ENCODE measurements at places on chromosomes 16 and 17.

DNA sequence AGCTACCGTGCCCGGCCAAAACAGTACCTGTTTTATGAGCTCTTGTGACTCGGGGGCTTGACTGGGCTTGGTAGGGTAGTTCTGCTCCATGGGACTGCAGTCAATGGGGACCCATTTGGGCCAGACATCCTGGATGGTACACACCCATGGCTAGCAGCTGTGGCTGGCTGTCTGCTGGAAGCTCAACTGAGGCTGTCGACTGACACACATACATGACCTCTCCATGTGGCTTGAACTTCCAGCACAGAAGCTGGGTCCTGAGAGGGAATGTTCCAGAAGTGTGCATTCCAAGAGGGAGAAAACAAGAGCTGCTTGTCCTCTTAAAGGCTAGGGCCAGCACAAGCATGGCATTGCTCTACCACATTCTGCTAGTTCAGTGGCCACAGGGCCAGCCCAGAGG is 14.9 kb upstream of the NKD1 start:
- no peak for DNase-seq

DNA sequence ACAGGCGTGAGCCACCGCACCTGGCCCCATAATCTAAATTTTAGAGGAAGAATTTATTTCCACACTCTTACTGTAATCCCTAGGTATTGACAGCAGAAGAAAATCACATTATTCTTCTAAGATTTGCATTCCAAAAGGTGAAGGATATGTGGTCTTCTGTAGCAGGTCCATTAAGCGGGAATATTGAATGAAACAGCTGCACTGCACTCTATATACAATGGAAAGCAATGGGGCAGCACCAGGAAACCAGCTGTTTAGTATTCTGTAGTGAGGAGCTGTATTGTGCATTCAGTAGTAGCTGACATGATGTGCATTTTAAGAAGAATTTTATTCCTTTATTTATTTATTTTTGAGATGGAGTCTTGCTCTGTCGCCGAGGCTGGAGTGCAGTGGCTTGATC is 49.6 kb downstream of the PSMD12 start:
- no peak for DNase-seq

- DNase-seq: peak; percentile 94
These were observed 43.2 kb downstream of the C16orf82 start for GRCh38 chr16:27109666-27110523.

GRCh38 chr16:19236561-19237209 is 48.8 kb upstream of the CLEC19A start:
- DNase-seq: peak; percentile 10

DNA sequence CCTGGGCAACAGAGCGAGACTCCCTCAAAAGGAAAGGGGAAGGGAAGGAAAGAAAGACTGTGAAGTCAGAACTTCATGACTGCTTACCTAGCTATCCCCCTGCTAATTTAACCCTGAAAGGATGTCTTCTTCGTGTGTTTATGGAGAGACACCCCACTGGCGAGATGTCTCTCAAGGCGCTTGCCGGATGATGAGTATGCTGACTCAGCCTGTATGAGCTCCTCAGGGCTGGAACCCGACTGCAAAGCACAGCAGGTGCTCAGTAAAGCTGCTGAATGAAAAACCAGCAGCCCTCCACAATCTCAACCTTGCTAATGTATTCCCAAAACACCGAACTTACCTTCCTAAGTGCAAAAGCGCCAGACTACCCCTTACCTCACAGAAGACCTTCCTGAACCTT is 2.3 kb downstream of the ANKFY1 start:
- DNase-seq: no peak

DNA sequence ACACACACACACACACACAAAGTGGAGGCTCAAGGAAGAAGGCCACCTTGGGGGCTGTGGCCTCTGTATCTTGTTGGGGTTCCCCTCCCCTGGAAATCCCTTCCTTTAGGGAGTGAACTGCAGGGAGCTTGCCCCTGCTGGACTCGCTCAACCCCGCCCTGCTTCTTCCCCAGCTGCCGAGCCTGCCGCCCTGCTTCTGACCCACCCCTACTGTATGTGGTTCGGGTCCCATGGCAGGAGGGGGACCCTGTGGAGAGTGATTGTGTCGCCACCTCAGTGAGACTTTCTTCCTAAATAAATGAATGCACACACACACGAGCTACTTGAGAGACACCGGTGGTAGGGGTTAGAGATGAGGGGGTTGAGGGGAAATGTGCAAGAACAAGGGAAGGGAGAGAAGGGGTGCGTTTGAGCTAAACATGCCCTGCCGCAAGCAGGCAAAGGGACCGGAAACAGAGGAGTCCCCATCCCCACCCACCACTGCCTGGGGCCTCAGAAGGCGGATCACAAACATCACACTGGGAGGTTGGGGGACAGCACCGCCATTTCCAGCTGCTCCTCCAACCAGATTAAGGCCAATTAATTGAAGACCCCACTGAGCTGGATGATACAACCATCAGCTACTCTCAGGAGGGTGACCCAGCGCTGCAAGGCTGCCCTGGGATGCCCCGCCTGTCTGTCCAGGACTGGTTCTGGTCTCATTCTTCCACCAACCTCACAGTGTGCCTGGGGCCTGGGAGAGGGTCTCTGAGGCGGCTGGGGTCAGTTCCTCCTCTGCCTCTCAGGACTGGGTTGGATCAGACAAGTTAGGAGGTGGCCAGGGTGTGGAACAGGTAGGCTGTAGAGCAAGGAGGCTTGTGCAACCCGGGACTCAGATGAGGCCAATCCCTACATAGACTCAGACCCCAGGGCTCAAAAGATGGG is 98.9 kb downstream of the SDK2 start:
- no peak for DNase-seq

GRCh38 chr16:77307426-77308162 is 108.4 kb downstream of the SYCE1L start:
- no peak for DNase-seq

DNA sequence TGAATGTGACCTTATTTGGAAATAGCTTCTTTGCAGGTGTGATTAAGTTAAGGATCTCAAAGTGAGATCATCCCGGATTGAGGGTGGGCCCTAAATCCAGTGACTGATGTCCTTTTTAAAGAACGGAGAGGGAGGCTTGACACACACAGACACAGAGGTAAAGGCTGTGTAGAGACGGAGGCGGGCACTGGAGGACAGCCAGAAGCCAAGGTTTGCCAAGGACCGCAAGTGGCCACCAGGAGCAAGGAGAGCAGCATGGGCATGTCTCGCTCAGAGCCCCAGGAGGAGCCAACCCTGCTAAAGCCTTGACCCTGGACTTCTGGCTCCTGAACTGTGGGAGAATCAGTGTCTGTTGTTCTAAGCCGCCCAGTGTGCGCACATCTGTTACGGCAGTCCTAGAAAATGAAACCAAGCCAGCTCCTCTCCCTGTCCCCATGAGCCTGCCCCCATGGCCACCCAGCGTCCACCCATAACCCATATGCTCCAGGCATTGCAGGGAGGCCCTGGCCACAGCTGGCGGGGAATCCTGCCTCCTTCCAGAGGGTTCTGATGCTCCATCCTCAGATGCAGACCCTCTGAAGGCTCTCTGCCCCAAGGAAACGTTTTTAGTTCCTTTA is 15.2 kb downstream of the CNGB1 start:
- DNase-seq: no peak

- peak; percentile 66 for DNase-seq
These were observed 1.8 kb downstream of the LCAT start for GRCh38 chr16:67942200-67942509.

- peak; percentile 82 for DNase-seq
These were observed 527 bp downstream of the TRAF4 start for GRCh38 chr17:28744104-28744971.

- DNase-seq: peak; percentile 64
These were observed 61.4 kb upstream of the TBX2 start for GRCh38 chr17:61338000-61338798.

GRCh38 chr17:394718-395095 is 42.1 kb upstream of the RPH3AL start:
- no peak for DNase-seq

DNA sequence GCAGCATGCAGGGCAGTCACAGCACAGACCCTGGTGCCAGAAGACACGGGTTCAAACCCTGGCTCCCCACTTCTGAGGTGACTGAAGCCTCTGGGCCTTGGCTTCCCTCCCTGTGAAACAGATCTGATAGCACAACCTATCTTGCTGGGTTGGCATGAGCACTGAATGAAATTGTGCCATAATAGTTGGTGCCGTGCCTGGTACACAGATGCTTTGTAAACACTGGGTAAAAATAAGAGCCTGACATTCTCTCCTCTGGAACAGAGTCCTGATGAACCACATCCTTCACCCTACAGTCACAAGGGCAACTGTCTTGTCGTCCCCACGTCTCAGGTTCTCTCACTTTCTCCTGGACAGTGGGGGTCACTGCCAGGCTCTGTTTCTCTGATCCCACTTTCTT is 35.7 kb downstream of the NOS2 start:
- DNase-seq: no peak

DNA sequence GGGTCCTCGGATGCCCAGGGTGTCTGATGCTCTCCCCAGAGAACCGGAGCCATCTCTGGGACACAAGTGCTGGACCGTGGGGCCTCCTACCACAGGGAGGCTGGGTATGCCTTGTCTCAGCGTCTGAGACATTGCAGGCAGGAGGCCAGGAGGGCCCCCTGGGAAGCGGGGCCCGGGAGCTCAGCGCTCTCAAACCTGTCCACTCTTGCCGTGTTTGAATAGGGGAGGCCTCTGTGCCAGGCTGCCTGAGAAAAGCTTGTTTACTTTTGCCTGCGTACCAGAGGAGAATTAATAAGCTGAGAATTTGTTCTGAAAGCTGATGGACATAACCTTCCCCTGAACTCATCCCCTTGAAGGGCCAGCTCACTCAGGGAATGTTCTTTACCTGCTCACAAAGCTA is 163.8 kb downstream of the NTN1 start:
- DNase-seq: no peak

GRCh38 chr17:82798752-82799151 is 41.1 kb downstream of the ZNF750 start:
- DNase-seq: no peak

- no peak for DNase-seq
These were observed 63.9 kb downstream of the GTF3C1 start for GRCh38 chr16:27485811-27486210.

- DNase-seq: peak; percentile 46
These were observed 1.1 kb upstream of the MLLT6 start for GRCh38 chr17:38703742-38704605.

DNA sequence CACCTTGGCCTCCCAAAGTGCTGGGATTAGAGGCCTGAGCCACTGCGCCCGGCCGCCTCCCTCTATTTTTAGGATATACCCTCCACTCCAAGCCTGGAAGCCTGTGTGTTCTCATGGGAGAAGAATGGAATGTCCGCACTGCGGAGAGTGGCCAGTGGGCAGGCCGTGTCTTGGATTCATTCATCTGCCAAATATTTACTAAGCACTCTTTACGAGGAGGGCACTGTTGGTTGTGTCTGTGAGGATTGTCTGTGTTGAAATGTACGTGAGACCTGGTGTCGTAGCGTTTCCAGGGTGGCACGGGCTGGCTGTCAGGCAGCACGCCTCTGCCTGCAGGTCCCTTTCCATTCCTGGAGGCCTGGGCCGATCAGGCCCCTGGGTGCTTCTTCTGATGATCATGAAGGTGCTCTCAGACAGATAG is 19.2 kb downstream of the PGS1 start:
- DNase-seq: peak; percentile 62

GRCh38 chr17:3900646-3901045 is 7.8 kb upstream of the CAMKK1 start:
- DNase-seq: no peak

DNA sequence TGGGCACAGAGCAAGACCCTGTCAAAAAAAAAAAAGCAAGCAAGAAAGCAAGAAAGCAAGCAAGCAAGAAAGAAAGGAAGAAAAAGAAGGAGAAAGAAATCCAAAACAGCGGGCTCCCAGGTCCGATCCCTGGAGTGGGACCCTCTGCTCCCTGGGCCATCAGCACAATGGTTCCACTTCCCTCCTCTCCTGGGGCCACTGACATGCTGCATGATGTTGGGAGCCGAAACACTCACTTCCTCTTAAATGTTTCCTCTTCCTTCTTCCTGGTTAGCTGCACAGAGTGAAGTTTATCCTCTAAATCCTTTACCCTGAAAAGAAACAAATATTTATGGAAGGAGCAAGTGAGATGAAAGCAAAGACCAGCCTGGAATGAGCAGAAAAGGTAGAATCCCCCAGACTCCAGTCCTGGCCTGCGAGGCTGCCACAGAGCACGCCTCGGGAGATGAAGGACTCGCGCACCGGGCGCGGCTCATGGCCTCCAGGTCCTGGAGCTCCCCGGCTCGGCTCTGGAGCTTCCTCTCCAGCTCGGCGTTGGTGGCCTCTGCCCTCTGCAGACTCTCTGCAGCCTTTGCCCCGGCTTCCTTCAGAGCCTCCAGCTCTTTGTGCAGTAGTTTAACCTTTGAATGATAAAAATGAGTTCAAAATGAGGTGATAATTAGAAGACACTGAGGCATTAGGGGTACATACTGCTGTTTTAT is 19.0 kb downstream of the CCDC57 start:
- DNase-seq: no peak

DNA sequence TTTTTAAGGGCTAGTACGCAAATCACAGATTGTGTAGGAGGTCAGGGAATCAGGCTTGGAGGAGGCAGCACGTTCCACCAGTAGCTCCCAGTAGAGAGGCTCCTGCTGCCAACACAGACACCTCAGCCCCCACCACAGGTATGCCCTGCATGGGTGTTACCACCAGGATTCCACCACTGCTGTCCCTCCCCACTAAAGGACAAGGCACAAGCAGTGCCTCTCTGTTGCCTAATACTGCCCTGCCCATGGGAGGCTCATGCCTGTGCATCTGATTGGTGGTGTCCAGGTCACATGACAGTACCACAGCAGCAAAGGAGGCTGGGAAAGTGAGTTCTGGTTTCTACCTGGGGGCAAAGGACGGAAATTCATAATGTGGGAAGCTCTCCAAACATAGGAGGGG is 33.6 kb upstream of the CACNG4 start:
- DNase-seq: no peak

DNA sequence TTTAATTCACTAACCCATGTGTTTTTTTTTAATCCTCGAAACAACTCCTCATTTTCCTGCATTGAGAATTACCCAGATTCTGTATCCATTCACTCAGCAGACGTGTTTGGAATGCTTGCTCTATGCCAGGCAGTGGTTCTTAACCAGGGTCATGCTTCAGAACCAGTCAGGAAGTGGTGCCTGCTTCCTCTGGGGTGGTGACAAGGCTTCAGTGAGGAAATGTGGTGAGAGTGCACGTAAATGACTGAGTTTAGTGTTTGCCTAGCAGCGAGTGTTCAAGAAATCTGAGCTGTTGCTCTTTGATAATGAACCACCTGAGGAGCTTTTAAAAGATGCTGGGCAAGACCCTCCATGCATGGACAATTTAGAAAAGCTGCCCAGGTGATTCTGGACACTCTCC is 9.9 kb downstream of the ZFP90 start:
- no peak for DNase-seq
